ENCODE measurements at places on chromosomes 7 and 10.

GRCh38 chr7:149036676-149037075, 8.4 kb upstream of the PDIA4 start:
- no peak for DNase-seq

GRCh38 chr10:79345241-79346011, 1.8 kb upstream of the PPIF start:
- no peak for DNase-seq

- DNase-seq = no peak
Observed at GRCh38 chr10:76088980-76089379, 657.6 kb downstream of the LRMDA start.

DNA sequence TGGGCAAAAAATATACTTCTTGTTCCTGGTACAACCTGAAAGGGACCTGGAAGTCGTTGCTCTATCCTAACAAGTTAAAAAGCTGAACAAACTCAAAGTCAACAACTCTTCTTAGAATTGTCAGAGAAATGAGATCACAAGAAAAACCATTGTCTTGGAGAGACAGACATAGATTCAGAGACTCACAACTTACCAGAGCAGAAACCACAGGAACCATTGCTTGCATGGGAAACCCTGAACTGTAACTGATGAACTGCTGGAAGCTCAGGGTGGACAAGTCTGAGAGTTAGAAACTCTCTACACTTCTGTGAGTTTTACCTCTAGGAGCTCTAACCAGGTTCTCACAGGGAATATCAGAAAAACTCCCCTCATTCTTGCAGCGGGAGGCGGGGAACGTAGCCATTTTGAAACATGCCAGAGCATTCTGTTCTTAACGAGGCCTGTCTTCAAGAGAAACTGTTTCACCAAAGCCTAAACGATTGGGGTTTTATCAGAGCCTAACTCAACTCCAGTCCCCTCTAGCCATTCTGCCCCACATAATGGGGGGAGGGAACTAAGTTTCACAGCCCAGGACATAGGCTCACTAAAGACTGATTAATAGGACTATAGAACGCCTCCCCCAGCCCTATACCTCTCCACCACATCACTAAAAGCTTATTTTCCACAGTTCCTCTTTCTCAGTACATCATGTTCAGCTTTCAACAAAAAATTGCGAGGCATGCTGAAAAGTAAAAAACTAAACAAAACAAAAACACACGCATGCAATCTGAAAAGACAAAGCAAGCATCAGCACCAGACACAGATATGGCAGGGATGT, 12.0 kb upstream of the GSDME start:
- no peak for DNase-seq

DNA sequence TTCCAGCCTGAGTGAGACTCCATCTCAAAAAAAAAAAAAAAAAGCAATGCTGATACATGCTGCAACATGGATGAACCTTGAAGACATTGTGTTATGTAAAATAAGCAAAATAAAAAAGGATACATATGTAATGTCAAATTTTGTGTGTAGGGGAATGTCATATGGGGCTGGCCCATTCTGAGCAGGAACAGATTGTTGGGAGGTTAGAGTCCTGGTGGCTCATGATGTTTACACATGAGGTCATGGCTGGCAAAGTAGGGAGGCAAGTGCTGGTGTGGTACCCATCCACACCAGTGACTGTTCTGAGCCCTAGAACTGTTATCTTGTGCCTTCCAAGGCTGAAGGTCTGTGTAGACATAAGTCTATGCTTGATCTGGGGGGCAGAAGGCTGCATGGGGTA, 37.6 kb downstream of the ZNF92 start:
- no peak for DNase-seq

DNA sequence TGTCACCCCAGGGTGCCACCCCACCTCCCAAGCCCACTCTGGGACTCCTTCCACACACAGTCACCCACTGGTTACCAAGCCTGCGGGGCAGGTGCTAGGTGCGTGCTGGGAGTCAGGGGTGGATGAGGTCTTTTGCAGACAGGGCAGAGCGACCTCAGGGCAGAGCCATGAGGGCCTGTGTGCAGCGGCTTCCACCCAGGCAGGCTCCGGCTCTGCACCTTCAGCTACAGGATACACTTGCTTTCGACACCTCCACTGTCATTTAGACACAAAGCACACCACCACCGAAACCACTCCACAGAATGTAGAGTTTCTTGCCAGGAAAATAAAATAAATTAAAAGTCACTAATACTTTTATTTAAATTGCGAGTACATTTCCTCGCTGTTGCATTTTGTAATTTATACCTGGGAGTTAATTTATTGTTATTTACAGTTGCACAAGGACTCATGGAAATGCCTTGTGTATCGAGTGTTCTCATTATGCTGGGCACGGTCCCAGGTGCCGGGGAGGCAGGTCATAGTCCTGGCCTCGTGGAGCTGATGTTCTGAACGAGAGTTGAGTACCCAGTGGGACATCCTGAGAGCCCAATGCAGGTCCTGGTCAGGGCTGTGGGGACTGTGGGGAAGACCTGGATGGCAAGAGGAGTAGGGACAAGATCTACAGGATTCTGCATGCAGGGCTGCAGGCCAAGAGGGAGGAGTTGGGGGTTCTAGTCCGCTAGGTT, 127.8 kb downstream of the CUX1 start:
- DNase-seq = no peak

DNA sequence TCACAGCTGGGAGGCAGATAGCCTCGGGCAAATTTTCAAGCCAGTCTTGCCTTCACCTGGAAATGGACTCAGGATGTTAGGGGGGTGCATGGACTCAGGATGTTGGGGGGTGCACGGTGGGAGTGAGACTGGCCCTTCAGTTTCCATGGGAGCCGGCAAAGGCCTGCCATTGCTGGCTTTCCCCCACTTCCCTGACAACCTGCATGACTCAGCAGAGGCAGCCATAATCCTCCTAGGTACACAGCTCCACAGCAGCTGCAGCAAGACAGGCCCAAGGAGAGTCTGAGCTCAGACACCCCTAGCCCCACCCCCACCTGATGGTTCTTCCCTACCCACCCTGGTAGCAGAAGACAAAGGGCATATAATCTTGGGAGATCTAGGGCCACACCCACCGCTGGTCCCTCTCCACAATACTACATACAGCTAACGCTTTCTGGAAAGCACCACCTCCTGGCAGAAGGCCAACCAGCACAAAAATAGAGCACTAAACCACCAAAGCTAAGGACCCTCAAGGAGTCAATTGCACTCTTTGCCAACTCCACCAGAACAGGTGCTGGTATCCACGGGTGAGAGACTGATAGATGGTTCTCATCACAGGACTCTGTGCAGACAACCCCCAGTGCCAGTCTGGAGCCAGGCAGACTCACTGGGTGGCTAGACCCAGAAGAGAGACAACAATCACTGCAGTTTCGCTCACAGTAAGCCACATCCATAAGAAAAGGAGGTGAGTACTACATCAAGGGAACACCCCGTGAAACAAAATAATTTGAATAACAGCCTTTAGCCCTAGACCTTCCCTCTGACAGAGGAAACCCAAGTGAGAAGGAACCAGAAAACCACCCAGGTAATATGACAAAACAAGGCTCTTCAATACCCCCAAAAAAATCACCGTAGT, 18.3 kb downstream of the C7orf25 start:
- no peak for DNase-seq

DNA sequence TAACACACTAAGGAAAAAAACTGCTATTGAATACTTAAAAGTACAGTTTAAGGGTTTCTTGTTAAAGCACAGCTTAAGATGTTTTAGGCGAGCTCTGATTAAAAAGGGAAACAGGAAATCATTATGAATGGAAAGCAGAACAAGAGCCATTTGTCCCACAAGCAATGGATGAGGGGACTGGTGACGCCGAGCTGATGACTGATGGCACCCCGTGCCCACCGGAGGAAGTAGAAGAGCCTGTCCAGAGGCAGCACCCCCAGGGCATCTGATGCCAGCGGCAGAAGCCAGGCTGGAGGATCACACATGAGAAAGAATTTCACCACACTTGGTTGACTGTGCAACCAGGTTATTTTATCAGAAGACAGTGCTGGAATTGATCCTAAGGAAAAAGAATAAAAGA, 15.0 kb upstream of the INSIG1 start:
- DNase-seq = no peak

- no peak for DNase-seq
Observed at GRCh38 chr10:98433881-98434732, 12.6 kb downstream of the HPS1 start.

DNA sequence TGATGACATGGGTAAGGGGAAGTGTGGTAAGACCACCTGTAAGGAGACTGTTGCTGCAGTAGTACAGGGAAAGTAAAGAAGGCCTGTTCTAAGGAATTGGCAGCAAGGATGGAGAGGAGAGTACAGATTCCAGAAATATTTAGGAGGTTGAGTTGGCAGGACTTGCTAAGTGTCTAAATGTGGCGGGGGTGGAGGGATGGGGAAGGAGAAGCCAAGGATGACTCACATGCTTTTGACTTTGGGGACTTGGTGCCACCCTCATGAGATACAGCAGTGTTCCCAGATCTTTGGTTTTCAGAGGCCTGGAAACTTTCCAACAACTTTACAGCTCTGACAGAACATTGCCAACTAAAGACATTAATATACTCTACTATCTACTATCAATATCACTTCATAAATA, 45.4 kb downstream of the CDK6 start:
- no peak for DNase-seq

DNA sequence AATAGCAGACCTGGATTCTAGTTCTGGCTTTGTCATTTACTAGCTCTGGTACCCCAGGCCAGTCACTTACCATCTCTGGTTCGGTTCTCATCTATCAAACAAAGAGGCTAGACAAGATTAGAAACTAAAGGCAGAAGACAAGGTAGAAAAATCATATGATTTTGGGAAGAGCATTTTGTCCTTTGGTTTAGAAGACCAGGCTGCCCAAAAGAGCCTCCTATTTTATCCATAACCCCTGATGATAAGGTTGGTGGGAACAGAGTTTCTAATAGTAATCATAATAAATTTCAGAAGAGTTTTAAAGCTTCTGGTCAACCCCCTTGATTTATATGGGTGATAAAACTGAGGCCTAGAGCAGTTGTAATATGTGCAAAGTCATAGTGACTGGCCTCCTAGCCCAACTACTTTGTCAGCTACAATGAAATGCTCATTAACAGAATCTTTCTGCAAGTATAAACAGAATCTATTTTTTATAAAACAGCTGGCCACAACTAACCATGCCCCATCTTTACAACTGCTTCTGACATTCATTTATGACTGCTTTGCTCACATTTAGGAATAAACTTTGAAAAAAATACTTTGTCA, 23.4 kb downstream of the COX15 start:
- DNase-seq = no peak

DNA sequence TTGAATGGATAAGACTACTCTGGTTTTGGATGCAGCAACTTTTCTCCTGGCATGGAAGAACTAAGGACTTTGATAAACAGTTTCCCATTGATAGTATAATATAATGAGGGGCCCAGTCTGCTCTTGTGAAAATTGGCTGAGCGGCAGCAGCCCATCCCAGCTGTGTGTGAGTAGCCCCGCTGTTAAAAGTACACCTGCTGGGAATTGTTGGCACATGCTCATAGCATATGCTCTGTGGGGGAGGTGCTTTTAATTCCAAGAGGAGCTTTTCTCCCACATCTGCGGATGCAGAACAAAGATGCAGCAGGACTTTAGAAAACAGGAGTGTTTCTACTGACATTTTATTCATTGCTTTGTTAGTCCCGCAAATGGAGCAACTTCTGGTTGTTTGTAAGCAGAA, 19.0 kb downstream of the SRI start:
- no peak for DNase-seq

GRCh38 chr7:18974803-18975202, 142.6 kb downstream of the TWIST1 start:
- no peak for DNase-seq

DNA sequence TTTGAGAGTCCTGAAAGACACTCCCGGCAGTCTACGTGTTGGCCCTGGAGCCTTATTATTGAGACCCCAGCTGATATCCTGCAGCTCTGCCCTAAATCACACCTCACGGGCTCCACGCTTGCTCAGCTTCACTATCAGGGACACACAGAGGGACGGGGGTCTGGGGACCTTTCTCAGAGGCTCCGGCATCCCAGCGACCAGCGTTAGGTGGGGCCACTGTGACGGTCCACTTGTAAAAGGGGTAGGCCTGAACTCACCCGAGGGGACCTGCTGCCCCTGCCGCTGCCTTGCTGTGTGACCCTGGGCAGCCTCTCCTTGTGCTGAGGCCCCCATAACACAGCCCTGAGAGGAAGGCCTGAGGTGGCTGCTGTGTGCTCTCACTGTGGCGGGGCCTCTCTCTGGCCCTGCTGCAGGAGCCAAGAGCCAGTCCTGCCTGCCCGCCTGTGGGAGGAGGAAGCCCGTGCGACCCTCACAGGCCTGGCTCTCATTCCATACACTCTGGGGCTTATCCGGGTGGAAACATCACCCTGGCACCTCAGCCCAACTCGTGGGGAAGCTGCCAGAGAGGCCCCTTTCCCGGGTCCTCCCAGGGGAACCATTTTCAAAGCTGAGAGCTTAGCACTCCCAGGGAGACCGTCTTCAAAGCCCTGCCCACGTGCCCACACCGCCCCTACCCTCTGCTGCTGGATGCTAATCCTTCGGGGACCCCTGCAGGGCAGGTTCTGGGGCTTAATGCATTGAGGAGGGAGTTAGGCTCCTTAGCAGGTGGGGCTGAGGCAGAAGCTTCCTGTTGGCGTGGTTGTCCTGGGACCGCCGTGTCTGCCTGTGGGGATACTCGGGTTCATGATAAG, 21.7 kb downstream of the AQP1 start:
- no peak for DNase-seq

- no peak for DNase-seq
Observed at GRCh38 chr7:106869954-106870353, 4.9 kb downstream of the PIK3CG start.

DNA sequence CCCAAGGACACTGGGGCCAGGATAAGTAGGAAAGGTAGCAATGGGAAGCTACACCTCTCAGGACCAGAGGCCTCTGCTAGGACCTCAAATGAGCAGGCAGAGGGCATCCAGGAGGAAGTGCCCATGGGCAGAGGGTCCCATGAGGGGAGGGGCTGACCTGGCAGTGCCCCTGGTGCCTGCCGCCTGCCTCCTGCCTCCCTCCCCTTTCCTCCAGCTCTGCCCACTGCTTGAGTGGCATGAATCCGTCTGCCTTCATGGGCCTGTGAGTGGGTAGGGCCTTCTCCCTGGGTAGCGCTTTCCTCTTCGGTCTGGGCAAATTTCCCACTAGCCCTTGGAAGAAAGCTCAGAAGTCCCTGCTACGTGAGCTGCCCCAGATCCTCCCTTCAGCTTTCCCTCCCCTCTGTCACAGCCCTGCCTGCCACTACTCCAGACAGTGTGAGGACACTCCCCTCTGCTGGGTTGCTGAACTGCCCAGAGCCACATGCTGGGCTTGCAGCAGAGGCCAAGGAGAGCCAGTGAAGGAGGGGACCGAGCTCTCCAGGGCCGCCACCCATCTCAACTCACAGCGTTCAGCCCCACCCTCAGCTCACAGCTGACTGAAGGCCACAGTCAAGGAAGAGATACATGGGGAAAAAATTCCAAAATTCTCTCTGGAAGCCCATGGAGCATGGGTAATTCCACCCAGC, 141.4 kb downstream of the ARHGAP22 start:
- DNase-seq = peak; percentile 26

- no peak for DNase-seq
Observed at GRCh38 chr7:133957845-133958244, 169.3 kb upstream of the LRGUK start.

GRCh38 chr7:100891568-100892247, 2.2 kb upstream of the UFSP1 start:
- DNase-seq = no peak

- DNase-seq = peak; percentile 27
Observed at GRCh38 chr7:134513169-134513752, 14.1 kb upstream of the AKR1B10 start.

GRCh38 chr10:128990986-128991385, 476.1 kb upstream of the MGMT start:
- DNase-seq = no peak

Data from left cardiac atrium (tissue), 4 donors.